Mesothelial cell of epicardium (in vitro differentiated cells): ENCODE measurements at places on chromosomes 16 and 17.

GRCh38 chr16:69861292-69862030 is 89.7 kb upstream of the CLEC18A start:
- no peak for DNase-seq

DNA sequence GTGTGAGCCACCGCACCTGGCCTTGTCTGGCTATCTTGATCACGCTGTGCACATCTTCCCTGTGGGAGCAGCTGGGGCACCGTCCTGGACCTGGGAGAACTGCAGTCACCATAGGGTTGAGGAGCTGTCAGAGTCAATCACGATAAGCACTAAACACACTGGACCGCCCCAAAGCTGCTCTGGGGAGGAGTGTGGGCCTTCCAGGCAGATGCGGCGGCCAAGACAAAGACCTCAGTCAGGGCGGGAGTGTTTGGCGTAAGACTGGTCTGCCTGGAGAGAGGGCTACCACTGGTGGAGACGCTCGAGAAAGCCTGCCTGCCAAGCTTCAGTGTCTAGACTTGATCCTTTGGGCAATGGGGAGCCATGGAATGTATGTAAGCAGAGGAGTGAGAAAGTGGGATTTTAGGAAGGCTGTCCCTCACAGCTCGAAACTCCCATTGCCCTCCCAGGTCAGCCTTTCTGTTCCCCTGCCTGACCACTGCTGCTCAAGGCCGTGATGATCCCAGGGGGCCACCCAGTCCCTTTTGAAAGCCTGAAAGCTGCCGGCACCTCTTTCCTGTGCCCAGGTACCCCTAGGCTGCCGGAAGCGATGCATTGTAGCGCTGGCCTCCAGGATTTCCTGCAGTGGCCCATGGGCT is 29.3 kb upstream of the CIBAR2 start:
- no peak for DNase-seq

- no peak for DNase-seq
Observed at GRCh38 chr16:30112197-30113030, 923 bp downstream of the GDPD3 start.

- no peak for DNase-seq
Observed at GRCh38 chr17:46744441-46744840, 74.1 kb downstream of the WNT3 start.

DNA sequence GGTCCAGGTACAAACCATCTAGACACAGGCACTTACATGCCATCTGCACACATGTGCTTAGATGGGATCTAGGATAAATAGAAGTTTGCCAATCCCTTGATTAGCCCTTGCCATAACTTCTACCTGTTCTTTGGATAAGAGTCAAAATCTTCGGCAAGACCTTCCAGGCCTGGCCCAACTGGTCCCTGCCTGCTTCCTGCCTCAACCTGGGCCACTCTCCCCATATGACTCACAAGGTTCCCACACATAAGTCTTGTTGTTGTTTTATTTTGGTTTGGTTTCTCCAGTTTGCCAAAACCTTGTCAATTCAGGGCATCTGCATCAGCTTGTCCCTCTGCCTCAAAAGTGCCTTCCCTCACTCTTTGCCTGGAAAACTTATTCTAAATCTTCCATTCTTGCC is 95.3 kb upstream of the XYLT1 start:
- no peak for DNase-seq

GRCh38 chr16:78105517-78105916 is 6.1 kb downstream of the WWOX start:
- DNase-seq: no peak
